ENCODE measurements at places on chromosomes 12 and 14.

DNA sequence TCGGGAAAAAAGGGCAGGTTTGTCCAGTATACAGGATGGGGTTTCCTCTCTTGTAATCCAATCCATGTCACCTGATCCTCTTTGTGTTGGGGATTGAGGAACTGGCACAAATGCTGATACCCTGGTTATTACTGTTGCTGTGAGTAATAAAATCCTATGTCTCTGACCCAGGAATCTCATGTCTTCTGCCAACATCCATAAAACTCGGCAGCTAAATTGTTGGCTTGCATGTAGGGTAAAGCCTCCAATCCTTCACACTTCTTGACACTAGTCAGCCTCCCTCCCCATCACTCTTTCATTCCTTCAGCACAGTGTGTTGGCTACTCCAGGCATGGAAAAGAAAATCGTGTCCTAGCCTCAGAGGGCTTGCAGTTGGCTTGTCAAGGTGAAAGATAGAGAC, 9.2 kb upstream of the NOS1 start:
- DNase-seq = no peak

- DNase-seq = no peak
Measured at GRCh38 chr12:49987625-49988303, 15.0 kb downstream of the AQP6 start.

DNA sequence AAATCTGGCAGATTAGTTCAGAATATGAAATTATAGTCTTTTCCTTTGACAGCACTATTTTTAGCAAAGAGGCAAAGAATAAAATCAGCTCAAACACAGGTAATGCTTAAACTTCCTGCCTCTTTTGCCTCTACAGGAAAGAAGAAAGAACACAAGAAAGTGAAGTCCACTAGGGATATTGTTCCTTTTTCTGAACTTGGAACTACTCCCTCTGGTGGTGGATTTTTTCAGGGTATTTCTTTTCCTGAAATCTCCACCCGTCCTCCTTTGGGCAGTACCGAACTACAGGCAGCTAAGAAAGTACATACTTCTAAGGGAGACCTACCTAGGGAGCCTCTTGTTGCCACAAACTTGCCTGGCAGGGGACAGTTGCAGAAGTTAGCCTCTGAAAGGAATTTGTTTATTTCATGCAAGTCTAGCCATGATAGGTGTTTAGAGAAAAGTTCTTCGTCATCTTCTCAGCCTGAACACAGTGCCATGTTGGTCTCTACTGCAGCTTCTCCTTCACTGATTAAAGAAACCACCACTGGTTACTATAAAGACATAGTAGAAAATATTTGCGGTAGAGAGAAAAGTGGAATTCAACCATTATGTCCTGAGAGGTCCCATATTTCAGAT, 17.4 kb downstream of the TMPO start:
- DNase-seq = peak; percentile 72

GRCh38 chr14:34324363-34324795, 137.7 kb downstream of the SPTSSA start:
- DNase-seq = no peak

- DNase-seq = no peak
Measured at GRCh38 chr14:56202256-56202655, 84.0 kb downstream of the PELI2 start.

GRCh38 chr12:119444462-119445044, 110.0 kb downstream of the CCDC60 start:
- no peak for DNase-seq

DNA sequence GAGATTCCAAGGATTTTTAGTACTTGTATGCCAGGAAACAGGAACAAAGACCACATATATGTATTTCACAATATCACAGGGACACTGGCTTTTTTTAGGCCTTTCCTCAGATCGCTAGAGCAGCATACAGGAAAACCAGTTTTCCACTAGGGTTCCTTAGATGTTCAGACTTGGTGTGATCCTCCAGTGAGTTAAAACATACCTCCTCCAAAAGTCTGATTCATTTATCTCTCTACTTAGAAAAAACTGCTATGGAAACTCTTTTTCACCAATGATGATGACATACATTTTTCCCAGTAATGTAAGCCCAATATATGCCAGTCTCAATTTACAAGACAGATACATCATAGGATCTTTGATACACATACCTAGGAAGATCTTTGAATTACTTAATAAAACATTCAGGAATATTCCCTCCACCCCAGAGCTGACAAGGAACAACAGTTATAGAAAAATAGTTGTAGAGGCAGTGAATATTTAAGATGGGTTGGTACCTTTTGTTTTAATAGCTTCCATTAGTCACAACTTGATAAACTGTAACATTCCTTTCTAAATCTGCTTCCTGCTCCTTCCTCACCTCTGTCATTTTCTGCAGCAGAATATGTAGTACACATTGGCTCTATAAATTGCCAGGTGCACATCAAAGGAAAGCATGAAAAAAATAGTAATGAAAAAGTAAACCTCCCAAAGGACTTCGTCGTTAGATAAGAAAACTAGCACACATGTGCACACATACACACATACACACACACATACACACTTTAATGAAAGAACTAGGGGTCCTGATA, 27.5 kb downstream of the BCAT1 start:
- DNase-seq = no peak

DNA sequence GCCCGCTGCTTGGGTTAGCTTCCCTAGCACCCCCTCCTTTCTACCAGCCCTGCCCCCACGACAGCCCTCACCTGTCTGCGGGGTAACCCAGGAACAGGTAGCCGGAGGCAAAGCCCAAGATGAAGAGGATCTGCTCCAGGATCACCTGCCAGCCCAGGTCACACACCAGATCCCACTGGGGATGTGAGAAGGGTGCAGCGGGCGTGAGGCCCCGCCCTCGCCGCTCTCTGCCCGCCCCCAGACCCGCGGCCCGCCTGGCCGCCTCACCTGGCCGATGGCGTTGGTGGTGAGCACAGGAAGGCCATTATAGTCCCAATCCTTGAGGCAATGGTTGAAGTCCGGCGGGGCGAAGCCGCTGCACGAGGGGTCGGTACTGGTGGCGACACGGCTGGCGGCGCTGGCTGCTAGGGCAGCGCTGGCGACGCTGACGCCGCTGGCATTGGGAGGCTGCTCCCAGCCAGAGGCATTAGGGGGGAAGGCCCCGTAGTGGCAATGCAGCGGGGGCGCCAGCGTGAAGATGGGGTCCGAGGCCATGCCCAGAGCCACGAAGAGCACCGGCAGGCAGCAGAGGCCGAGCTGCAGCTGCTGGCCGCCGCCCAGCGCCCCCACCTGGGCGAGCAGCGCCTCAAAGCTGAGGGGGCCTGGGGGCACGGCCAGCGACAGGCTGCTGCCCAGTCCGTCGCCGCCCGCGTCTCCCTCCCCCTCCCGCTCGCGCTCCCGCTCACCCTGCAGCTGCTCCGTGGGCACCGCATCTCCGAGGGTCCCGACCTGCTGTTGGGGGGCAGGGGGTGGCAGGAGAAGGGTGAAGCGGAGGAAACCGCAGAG, 794 bp downstream of the SLC22A17 start:
- no peak for DNase-seq

- no peak for DNase-seq
Measured at GRCh38 chr14:64060648-64061096, 207.9 kb downstream of the SYNE2 start.

DNA sequence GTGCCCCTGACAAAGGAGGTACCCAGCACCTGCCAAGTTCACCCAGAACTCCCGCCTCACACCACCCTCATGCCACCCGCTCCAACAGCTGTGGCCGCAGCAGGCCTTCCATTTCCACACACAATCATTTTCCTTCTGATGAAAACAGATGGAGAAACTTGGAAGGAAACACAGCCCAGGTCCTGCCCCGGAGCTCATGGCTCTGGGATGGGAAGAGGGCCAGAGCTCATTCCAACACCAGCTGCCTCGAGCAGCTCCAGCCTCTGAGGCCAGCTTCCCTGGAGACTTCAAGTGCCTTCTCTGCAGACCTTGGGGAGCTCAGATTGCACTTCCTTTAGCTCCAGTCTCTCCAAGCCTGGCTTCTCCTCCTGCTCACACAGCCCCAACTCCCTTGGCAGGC, 55.1 kb upstream of the CMKLR1 start:
- DNase-seq = no peak

DNA sequence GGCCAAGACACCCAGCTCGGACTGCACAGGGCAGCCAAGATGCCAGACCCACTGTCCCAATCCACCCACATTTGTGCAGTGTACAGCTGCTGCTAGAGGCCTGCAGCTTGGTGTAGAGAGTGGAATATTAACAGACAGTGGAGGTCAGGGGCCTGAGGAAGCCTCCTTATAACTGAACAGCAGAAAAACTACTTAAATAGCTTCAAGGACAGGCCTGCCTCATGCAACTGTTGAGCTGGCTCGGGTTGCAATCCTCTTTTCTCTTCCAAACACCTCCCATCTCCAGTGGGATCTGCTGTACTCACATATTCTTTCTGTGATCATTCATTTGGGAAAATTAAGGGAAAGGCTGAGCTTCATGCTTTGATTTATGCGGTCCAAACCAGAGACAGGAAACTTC, 1043.2 kb upstream of the TMEM132C start:
- no peak for DNase-seq

Data from CD4-positive, alpha-beta T cell (primary cell).